ENCODE measurements at places on chromosomes 2 and 18.

- DNase-seq, result no peak
Observed at GRCh38 chr2:213189001-213189899, 37.8 kb upstream of the IKZF2 start.

- DNase-seq, result no peak
Observed at GRCh38 chr2:39608686-39609441, 56.9 kb upstream of the TMEM178A start.

- DNase-seq, result no peak
Observed at GRCh38 chr18:60873708-60874107, 459.5 kb upstream of the CDH20 start.

GRCh38 chr2:46277431-46278190 is 19.6 kb upstream of the EPAS1 start:
- DNase-seq, result no peak

DNA sequence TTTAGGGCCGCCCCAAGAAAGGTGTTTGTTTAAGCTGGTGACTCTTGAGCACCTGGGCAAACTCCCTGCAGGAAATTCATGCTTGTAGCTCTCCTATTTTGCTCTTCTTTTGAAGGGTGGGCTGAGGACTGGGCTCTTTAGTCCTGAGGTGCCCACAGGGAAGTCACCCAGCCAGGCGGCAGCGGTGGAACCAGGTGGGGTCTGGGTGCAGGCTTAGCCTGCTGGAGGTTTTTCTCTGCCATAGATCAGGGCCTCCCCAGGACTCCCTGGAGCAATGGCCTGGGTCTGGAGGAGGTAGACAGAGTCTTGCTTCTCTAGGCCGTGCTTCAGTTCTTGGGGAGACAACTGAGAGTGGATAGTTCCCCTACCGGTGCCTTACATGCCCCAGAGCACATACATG is 99.9 kb downstream of the CLIP4 start:
- no peak for DNase-seq

GRCh38 chr2:14313341-14313740 is 319.2 kb upstream of the LRATD1 start:
- no peak for DNase-seq

DNA sequence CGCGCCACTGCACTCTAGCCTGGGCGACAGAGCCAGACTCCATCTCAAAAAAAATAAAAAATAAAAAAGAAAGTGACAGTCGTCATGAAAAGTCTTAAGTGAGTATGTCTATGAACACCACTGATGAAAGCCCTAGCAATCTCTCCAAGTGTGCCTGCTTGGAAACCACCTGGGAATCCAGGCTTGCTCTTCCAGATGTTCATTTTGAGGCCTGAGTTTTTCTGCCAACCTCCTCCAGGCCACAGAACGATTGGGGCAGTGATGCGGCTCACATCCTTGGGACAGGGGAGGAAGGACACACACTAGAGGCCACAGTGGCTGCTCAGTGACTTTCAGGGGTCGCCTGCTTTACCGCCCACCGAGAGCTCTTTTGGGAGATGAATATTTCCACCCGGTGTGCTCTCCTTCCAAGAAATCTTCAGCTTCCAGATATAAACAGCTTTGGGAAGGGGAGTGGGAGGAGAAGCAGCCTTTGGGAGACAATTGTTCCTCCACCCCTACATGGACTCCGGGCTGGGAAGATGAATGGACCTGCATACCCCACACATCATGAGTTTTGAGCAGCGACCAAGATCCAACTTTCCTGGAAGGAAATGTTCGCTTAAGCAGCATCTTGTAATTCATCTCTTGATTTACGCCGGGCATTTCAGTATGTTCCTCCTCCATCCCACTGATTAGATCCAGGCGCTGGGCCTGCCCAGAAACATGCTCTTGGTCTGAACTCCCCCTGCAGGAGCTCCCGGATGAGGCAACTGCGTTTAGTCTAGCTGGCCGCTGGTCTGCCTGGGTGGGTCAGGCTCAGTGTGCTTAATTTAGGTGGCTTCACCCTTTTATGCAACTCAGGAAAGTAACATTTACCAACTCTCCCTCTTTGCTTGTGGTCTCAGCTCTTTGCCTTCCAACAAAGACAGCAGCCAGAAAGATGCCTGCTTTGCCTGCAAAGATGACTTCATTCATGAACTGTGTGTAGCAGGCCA is 6.2 kb upstream of the ARMC9 start:
- DNase-seq, result no peak

DNA sequence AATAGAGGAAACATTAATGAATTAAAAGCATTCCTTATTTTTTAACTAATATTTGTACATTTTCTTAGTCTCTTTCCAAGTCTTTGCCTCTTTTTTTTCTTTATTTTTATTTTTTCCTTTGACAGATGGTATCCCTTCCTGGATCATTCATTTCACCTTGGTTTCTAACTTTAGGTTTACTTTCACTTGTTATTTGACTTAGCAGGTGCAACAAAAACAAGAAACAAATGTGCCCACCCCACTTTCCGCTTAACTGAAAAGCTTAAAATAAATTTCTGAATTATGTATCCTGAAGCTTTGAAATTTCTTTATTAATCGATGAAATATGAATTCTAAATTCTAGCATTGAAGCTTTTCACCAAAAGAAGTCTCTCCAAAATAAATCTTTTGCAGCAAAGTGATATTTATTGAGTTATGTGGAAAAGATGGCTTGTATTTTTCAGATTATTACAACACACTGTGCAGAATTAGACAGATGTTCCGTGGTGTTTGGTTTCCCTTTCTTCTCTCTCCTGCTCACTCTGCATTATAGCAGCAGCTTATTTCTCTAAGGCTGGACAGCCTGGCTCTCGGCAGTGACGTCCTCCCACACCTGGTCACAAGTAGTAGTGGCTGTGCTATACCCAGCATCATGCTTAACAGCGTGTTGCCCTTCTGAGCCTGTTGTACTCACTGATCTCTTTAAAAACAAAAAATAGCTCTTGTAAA is 99.1 kb upstream of the ZNF397 start:
- no peak for DNase-seq

DNA sequence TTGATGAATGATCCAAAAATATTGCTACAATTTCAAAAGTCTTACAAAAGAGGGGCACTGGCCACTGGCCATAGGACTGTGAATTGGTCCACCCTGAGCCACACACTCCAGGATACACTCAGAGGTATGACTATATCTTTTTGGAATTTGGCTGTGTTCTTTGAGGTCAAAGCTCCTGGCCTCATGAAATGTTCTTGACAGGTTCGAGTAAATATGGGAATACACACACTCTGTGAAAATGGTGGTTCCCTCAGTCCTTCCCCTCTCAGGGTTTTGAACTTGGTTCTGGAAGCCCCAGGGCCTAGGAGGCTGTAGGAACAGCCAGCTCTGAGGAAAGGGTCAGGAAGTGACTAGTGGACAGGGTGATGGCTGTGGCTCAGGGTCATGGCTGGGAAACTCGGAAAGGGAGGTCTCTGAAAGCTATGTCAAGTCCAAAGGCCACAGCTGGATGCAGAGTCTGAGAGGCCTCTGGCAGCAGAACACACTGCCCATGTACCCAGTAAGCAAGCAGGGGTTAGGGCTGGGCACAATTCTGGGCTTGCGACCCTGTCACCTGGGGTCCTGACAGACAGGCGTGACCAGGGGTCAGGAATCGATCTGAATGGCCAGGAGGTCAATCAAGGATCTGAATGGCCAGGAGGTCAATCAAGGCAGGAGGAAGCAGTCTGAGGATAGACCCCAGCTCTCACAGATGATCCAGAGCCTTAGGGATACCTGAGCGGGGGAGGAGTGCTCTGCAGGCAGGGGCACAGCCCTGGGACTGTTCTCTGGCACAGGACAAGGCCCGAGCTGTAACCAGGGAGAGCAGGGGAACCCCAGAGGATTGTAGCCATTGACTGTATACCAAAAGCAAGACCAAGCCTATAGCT is 223.4 kb upstream of the SMAD2 start:
- DNase-seq, result no peak
